ENCODE measurements at places on chromosomes 11 and 22.

DNA sequence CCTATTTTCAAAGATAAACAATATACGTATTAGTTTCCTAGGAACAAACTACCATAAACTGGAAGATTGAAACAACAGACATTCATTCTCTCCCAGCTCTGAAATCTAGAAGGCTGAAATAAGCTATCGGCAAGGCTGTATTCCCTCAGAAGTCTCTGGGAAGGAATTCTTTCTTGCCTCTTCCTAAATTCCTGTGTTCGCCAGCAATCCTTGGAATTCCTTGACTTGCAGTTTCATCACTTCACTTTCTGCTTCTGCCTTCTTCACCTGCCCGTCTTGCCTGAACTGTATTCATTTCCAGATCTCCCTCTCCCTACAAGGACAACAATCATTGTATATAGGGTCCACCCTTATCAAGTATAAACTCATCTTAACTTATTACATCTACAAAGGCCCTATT, 17.7 kb upstream of the PRDM10 start:
- DNase-seq: no peak

GRCh38 chr11:115674937-115675544, 170.8 kb upstream of the CADM1 start:
- no peak for DNase-seq

GRCh38 chr22:30044369-30044768, 35.9 kb upstream of the HORMAD2 start:
- DNase-seq: no peak

- peak; percentile 20 for DNase-seq
Measured at GRCh38 chr11:111635706-111636045, 33.4 kb downstream of the SIK2 start.

DNA sequence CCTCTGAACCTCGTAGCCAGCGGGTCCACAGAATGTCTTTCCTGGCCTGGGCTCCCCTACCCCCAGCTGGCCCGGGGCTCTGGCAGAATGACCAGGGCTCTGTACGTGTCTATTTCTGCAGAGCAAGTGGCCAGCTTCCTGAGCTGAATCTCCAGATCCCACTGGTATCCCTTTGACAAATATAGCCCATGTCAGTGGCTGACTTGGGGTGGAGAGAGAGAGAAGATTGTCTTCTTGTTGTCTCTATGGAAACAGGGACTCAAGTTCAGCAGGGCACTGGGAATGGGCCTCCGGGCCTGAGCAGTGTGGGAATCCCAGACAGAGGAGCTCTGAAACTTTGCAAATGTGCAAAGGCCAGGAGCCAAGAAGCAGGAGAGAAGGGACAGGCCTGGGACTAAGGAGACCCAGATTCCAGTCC, 33.9 kb downstream of the ANO1 start:
- DNase-seq: no peak

DNA sequence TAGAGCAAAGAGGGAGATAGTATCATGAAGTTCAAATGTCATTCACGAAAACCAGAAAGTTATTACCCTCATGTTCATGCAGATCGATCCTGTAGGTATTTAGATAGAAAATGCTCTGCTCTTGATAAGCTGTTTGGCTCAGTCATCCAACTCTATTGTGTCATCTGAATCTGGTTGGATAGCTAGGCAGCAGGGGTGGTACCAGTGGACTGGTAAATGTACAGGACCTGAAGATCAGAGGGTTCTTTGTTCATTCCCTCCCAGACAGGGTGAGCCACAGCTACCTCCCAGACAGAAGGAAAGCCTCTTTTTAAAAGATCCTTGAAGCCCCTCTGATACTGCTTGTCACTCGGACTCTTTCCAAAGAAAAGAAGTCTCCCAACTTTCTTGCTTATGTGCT, 29.8 kb upstream of the DRD2 start:
- no peak for DNase-seq

- DNase-seq: no peak
Measured at GRCh38 chr11:134363592-134363991, 31.8 kb downstream of the GLB1L2 start.

GRCh38 chr11:60431251-60431650, 1.9 kb downstream of the MS4A5 start:
- no peak for DNase-seq

- DNase-seq: no peak
Measured at GRCh38 chr11:9568161-9568853, 5.2 kb upstream of the WEE1 start.

DNA sequence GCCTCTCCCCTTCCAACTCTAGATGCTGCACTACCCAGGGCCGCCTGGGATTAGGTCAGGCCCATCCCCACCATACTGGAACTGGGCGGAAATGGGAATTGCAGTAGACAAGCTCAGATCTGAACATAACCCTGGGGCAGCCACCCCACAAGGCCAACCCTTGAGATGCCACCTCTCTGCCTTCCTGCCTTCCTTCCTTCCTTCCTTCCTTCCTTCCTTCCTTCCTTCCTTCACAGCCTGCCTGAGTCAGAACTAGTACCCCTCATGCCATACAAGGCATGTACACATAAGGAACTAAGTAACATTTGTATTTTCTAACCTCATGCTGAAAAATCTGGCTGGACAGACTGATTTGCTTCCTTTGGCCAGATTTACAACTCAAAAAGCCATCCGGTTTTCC, 28.0 kb downstream of the SHISAL1 start:
- DNase-seq: no peak

GRCh38 chr22:47567126-47568090, 805.0 kb downstream of the TBC1D22A start:
- no peak for DNase-seq

DNA sequence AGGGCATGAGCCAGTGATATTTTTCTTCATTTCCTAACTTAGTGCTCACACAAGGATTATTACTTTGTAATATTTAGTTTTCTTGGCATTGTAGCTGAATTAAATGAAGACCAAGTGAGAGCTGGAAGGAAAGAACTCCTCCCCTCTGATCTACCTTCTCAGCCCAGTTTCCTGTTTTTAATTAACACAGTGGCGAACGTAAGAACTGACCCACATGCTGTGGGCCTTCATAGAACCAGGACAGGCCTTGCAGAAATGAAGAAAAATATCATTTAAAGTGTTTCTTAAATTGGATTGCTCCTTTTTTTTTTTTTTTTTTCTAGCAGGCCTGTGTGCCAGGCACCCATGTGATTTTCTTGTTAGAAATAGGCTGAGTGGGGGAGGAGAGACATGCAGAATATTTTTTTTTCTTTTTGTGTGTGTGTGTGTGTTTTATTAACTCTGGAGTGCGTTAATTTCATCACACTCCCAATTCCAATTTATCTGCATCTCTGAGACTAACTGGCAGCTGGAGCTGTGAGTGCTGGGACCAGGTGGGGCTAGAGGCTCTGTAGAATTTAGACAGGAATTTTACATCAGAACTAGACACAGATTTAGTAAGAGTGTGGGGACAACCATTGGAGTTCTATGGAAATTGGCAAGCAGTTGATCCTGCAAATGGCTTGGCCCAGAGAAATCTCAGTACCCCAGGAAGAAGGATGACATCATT, 320.5 kb downstream of the DDX10 start:
- no peak for DNase-seq

Data from NCI-H82 (cell line).